Mesenteric fat pad (tissue), 1 donor: ENCODE measurements at places on chromosomes 4 and X.

DNA sequence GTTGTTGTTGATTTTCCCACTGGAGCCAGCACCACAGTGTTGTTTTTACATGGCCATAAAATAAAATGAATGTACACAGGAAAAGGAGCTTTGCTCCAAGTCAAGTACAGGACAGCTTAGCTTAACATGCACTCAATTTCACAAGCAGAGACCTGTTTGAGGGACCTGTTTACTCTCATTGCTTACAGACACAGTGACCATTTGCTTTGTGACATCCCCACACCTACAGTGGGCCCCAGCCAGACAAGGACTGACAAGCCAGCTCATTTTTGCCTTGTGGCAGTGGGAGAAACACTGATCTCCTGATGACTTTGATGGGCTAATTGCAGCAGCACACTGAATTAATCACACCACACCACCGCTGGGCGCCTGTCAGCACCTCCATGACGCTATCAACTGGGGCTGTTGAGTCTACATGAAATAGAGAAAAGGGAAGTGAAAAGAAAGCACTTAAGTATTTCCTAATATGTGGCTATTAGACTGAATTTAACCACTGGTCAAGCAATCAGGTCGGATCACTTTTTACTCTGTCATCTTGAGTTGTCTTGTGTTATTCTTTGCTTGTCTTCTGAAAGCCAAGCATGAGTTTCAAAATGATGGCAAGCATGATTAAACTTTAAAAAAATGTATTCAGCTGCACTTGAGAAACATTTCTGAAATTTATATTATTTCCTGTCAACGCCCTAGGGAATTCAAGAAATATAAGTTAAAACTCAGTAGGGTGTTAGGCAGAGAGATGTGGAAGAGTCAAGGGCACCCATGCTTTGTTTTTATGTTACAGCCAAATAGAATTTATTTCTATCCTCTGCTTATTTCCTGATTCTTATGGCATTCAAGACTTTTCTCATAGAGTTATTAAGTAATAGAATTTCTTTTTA lies 557.7 kb downstream of the RAB28 start:
- DNase-seq: no peak

DNA sequence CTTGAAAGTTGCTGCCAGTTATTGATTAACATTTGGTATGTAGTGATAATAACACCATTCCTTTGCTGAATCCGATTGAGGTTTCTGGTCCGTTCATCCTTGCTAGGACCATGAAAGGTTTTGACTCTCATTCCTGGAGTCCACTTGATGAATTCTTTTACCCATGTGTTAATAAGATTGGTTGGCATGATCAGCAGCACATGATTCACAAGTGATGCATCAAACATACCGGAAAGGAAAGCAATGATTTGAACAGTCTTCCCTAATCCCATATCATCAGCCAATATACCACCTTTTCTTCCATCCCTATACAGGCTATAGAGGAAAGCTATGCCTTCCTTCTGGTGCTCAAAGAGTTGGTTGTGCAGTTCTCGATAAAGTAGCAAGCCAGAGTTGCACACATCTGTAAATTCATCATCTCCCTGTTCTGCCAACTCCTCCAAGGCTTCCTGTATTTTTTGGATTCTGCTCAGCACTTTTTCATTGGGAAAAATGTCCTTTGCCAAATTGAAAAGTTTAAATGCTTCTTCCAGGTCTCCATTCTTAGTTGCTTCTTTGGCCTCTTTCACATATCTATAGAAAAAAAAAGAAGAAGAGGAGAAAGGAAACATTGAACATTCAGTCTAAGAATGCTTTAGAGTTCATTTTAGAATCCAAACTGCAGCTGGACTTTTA lies 26.7 kb downstream of the PIN4 start:
- no peak for DNase-seq

DNA sequence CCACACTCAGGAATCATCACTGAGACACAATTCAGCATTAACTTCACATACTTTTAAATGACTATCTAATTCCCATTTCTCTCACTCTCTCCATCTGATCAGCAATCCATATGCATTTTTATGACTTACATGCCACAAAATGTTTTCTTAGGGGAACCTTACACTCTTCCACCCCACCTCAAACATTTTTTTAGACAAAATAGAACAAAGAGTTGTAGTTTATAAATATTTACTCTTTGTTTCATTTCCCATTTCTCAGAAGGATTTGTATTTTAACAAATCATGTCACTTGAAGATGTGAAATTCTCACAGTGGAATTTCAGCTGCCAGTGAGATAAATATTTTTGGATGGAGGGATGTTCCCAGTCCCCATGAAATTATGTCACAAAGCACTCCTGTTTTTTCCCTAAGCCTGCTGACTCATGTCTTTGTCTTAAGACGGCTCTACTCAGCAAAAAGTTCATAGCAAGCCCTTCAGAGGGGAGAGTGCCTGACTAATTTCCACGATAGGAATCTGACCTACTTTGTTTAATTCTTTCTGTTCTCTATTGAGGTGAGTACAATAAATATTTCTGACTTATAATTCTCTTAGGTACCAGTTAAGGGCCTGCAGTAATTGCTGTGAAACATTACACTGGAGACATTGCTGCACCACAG lies 257.7 kb downstream of the THOC2 start:
- no peak for DNase-seq

- no peak for DNase-seq
These were observed 151.1 kb upstream of the TBC1D9 start for GRCh38 chr4:140906993-140907962.

GRCh38 chr4:4930677-4931076 lies 71.2 kb downstream of the MSX1 start:
- no peak for DNase-seq

DNA sequence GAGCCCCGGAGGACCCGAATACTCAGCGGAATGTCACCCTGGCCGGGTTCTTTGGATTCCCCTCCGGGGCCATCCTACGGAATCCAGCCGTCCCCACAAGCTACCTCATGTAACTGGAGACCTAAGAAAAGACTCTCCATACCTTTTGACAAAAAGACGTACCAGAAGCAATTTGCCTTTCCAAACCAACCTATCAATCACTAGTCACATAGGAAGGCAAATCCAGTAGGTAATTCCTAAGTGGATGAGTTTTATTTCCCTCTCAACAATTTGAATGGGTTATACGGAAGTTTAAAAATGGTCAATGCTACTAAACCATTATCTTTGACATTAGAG lies 16.8 kb downstream of the POU4F2 start:
- DNase-seq: no peak

- DNase-seq: no peak
These were observed 169.9 kb downstream of the SLIT2 start for GRCh38 chr4:20421603-20421985.
